IPS DF 19.7 (cell line): ENCODE measurements at places on chromosomes 3 and 15.

- DNase-seq = no peak
Observed at GRCh38 chr15:50135031-50135551, 16.1 kb upstream of the ATP8B4 start.

GRCh38 chr3:12929801-12930200 lies 88.4 kb upstream of the RPL32 start:
- no peak for DNase-seq

DNA sequence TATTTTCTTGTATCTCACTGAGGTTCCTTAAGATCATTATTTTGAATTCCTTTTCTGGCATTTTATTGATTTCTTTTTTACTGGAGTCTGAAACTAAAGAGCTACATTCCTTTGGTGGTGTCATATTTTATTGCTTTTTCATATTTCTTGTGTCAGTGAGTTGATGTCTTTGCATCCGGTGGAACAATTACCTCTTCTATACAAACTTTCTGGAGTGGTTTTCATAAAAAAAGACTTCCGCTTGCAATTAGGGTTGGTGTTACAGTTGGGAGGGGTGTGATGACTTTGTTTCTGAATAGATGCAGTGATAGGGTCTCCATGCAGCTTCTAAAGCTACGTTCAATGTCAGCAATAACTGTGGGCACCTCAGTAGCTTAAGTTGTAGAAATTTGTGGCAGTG lies 181.7 kb downstream of the LPP start:
- no peak for DNase-seq

DNA sequence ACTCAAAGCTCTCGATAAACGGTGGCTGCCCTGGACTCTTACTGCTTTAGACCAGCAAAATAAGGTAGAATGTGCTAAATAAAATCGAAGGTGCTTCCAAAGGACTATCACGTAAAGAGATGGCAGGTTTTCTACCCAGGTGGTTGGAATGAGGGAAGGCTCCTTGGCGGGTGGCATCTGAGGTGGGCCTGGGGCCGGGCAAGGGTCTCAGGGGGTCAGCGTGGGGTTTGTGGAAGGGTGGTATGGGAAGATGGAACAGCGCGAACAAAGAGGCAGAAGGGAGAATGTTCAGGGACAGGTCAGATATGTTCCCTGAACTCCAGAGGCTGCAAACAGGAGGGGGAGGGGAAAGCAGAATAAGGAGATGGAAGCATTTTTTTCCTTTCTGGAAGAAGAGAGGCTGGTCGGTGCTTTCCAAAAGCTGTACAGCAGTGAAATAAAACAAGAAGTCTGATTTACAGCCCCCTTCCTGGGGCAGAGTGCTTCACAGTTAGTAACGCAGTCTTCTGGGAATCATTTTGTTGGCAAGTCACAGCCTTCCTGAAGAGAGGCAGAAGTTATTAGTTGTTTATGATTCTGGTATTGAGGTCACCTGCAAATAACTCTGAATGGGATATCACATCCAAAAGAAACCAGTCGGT lies 58.3 kb upstream of the ATG7 start:
- DNase-seq = no peak

DNA sequence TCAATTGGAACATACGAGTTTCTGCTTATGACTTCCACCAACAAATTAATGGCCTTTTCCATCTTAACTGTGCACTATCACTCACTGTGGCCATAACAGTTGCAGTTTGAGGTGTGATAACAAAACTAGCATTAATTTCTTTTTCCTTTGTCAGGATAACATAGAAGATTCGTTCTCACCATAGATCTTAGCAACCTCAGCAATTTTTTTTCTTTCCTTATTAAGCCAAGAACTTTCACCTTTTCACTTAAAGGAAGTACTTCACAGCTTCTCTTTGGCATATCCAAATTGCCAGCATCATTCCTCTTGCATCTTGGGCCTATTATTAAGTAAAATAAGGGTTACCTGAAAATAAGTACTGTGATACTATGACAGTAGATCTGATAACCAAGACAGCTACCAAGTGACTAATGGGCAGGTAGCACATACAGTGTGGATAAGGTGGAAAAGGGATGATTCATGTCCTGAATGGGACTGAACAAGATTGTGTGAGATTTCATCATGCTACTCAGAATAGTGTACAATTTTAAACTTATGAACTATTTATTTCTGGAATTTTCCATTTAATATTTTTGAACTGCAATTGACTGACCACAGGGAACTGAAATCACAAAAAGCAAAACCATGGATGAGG lies 46.6 kb downstream of the CEP70 start:
- DNase-seq = no peak

- DNase-seq = no peak
Observed at GRCh38 chr3:159273608-159274007, 471.8 kb downstream of the MFSD1 start.

GRCh38 chr15:90259524-90259923 lies 5.9 kb upstream of the NGRN start:
- no peak for DNase-seq

DNA sequence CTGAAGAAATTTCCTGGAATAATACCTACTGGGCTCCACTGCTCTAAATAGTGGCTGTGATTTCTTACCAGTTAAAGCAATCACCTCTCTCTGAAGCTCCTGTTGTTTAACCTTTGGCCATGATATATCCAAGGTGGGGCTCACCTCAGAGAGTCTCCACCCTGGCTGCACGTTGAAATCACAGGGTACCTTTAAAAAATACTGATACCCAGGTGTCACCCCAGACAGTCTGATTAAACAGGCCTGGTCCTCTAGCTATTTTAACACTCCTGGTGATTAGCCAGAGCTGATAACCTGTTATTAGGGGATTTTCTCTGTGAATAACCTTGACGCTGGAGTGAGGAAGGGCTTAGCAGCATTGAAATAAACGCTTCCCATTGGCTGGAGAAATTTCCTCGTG lies 22.3 kb upstream of the ZBTB38 start:
- no peak for DNase-seq

- no peak for DNase-seq
Observed at GRCh38 chr15:56241374-56242105, 2.1 kb downstream of the RFX7 start.

DNA sequence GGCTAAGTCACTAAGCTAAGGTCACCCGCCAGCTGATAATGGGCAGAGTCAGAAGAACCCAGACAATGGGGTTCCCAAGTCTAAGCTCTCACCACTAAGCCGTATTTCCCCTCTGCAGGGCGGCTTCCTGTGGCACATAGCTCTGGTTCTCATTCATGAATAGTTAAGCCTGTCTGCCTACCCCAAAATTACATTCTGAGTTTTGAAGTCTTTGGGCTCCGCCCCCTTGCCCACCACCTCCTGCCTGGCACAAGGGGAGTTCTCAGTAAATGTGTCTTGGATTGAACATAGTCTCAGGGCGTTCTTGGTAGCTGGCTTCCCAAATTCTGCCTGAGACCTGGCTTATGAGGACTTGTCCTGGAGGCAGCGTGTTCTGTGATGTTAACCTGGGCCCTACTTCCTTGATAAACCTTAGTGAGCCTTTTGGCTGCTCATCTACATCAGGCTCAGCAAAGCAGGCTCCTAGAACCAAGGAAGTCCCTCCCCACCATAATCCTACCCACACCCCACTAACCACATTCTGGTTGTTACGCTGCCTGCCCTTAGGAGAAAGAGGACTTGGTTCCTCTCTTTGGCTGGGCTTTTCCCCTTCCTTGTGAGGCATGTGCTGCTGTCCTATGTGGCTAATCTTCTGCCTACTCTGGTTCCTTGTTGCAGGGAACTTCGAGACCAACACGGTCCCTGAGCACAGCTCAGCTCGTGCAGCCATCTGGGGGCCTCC lies 54.9 kb downstream of the STARD5 start:
- no peak for DNase-seq
